ENCODE measurements at places on chromosomes 5 and 9.

GRCh38 chr5:142817949-142818431 lies 47.8 kb downstream of the ARHGAP26 start:
- DNase-seq: no peak

DNA sequence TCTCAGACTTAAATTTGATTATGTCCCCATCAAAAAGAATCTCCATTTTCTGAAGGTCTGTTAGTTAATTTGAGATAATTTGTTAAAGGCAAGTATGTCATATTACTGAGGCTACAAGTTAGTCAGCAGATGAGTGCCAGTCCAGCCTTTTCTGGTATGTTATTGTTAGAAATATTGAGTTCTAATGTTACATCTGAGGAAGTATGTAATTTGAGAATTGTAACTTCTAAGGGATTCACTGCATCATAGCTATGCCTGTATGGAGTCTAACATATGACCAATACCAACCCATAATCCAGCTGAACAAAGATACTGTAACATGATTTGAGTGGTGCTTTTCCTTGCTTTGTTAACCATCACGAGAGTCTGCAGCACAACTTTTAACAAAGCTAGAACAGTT lies 13.9 kb downstream of the SLC23A1 start:
- DNase-seq: no peak

GRCh38 chr9:115403753-115404152 lies 285.8 kb upstream of the TNC start:
- no peak for DNase-seq

GRCh38 chr9:92663126-92663525 lies 6.8 kb downstream of the IPPK start:
- DNase-seq: no peak

GRCh38 chr5:150605546-150605945 lies 34.9 kb upstream of the SYNPO start:
- DNase-seq: no peak

DNA sequence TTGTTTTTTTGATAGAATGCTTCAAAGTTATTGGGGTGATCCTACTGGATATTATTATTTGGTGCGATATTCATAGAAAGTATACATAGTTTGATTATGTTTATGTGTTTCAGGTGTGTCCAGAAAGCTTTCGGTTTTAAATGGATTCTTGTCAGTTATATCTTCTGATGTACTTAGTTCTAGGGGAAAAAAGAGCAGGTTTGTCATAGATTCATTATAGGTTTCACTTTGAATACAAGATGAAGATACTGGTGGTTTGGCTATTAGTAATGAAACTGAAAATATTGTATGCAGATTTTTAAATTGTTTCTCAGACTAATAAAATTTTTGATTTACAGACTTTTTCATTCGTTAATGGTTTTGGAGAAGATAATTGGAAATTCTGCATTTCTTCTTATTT lies 98.9 kb downstream of the MAN2A1 start:
- no peak for DNase-seq

DNA sequence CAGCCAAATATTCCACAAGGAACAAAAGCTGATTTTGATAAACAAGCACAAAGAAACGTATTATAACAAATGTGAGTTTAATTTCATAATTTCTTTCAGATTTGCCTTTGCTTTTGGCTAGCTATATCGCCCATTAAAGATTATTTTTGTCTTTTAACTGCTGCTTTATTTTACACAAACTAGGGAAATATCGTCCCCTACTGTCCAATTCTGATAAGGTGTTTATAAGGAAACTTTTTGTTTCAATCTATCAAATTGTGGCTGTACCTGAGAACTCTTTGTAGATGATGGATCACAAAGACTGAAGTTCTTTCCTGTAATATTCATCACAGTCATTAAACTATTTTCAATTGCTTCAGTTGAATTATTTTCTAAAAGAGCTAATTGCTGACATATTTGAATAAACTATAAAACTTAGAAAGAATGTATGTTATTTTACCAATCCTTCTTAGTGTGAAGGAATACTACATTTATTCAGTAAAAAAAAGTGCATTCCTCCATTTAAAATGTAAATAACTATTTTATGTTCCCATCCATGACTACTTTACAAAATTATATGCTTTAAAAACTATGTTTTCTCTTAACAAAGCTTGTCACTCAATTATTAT lies 431.3 kb upstream of the ITGA1 start:
- no peak for DNase-seq

- no peak for DNase-seq
Measured at GRCh38 chr9:20408513-20408912, 213.8 kb downstream of the MLLT3 start.

GRCh38 chr5:67183859-67184258 lies 12.7 kb downstream of the CD180 start:
- DNase-seq: no peak

DNA sequence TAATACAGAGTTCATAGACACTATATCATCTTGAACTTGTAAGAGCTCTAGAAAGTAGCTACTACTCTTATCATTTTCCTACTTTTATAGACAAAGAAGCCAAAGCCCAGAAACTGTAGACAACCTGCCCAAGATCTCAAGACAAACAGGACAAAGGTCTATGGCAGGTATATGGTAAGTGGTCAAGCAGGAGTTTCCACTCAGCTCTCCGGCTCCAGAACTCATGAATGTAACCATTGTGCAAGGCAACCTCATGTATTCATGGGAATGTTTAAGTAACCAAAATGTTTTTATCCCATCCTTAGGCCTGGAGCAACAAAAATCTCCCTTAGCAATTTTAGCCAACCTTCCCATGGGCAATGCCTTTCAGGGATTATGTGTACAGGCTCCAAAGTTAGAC lies 163.4 kb upstream of the PUM3 start:
- no peak for DNase-seq

- DNase-seq: peak; percentile 28
Measured at GRCh38 chr5:113520429-113520828, 6.9 kb downstream of the YTHDC2 start.

DNA sequence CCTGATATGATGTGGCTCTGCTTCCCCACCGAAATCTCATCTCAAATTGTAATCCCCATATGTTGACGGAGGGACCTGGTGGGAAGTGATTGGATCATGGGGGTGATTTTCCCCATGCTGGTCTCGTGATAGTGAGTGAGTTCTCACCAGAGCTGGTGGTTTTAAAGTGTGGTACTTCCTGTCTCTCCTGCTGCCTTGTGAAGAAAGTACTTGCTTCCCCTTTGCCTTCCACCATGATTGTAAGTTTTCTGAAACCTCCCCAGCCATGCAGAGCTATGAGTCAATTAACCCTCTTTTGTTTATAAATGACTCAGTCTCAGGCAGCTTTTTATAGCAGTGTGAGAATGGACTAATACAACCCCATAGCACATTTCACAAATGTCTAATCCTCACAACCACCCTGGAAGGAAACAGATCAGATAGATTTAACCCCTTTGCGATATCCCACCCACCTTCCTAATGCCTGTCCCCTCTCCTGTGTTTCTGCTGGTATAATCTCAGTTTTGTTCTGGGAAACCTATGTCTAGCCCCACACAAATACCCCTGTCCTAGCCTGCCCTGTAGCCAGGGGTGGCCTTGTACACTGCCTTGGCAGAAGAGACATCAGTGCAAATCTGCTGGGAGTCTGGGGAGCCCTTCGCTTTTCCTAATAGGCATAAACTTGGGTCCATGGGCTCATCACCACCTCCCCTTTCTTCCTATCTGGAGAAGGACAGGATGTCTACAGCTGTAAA lies 157.0 kb upstream of the RAI14 start:
- peak; percentile 31 for DNase-seq

GRCh38 chr9:96408409-96409280 lies 9.5 kb downstream of the ZNF367 start:
- DNase-seq: no peak

DNA sequence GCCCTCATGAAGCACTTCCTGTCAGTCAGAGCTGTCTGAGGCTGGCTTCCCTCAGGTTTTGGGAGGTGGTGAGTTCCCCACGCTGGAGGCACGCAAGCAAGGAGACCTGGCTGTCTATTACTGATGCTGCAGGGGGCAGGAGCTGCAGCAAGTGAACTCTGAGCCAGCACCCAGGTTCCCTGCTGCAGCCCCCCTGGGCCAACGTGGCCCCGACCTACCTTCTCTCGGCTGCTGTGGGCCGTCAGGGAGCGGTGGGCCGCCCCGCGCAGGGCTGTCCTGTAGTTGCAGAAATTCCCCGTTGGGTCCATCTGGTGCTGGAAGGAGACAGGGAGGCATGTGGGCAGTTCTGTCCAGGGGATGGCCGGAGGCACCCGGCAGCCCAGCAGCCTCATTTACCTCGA lies 46.8 kb upstream of the RNF130 start:
- no peak for DNase-seq

DNA sequence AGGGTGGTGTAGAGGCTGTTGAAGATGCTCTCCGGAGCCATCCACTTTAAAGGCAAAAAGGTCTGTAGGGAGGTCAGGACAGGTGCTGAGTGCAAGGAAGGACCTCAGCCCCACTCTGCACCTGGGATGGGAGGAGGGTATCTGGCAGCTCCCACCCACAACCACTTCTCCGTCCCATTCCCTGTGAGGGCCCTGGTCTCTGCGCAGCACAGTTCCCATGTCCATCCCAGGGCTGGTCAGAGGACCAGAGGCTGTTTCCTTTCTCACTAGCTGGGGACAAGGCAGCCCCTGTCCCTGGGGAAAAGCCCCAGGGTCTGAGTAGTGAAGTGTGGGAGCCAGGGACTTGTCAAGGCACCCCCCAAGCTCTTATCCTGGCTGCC lies 33.7 kb upstream of the CSF1R start:
- DNase-seq: no peak

DNA sequence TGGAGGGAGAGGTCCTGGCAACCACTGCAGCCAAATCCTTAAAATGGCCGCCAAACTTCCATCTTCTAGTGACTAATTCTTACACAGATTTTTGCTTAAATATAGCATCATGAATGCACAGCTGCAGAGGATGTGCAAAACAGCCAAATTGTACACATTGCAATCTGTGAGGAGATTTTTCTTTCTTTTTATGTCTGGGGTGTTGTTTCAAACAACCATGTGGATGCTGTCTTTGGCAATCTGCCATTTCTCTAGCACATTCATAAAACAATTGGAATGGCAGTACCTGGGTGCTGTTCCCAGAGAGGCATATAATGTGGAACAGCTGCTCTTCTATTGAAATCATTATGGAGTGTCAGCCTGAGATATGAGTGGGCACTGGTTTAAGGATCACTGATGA lies 1082.9 kb upstream of the SEMA6A start:
- DNase-seq: no peak

- DNase-seq: no peak
Measured at GRCh38 chr9:19699756-19700155, 89.1 kb downstream of the SLC24A2 start.

DNA sequence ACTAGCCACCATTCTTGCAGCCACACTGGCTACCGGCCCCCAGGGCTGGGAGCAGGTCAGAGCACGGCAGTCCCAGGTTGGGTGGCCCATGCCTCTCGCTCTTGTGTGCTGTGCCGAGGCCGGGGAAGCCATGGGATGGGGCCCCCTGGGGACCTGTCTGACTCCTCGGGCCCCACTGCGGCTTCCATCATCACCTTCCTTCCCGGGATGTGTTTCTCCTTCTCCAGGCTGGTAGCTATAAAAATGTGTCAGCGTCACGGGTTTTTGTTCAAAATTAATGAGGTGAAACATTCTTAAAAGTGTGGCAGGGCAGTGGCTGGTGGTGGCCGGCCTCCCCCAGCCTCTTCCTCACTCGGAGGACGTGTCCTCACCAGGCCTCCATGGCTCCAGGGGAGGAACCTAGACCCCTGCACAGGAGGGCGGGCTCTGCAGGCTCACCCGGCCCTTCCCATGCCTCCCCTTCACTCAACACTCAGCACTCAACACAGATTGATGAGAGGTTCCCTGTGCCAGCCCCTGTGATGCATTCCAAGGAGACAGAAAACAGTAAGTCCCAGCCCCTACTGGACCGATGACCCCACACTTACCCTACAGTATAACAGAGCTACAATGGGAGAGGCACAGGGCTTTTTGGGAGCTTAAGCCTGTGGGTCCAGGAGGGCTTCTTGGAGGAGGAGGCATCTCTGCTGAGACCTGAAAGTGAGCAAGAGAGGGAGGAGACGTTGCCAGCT lies 43.2 kb downstream of the PTGES start:
- DNase-seq: no peak

- DNase-seq: no peak
Measured at GRCh38 chr5:30499402-30499801, 694.1 kb upstream of the CDH6 start.

DNA sequence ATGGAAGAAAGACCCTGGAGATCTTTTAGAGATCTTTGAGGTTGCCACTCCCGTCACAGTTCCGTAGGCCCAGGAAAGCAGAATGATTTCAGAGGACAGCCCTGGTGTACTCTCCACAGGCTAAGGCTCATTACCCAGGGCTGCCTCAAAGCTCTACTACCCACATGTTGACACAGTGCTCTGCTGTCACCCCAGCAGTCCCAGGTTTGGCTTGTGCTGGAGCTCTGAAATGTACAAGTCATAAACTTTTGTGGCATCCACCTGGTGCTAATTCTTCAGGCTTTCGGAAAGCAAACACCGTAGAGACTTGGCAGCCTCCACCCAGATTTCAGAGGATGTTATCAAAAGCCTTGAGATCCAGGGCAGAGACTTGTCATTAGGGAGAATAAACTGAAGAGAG lies 136.5 kb downstream of the MTRR start:
- DNase-seq: no peak

GRCh38 chr9:121778252-121779225 lies 127.1 kb downstream of the DAB2IP start:
- no peak for DNase-seq

- DNase-seq: no peak
Measured at GRCh38 chr5:35876922-35877321, 20.2 kb downstream of the IL7R start.

GRCh38 chr9:31034311-31034710 lies 1350.1 kb upstream of the ACO1 start:
- DNase-seq: no peak

- no peak for DNase-seq
Measured at GRCh38 chr5:142871363-142872193, 101.4 kb downstream of the ARHGAP26 start.

GRCh38 chr5:172670444-172670843 lies 29.4 kb downstream of the NEURL1B start:
- no peak for DNase-seq

GRCh38 chr5:157911568-157911967 lies 52.6 kb upstream of the CLINT1 start:
- DNase-seq: no peak

DNA sequence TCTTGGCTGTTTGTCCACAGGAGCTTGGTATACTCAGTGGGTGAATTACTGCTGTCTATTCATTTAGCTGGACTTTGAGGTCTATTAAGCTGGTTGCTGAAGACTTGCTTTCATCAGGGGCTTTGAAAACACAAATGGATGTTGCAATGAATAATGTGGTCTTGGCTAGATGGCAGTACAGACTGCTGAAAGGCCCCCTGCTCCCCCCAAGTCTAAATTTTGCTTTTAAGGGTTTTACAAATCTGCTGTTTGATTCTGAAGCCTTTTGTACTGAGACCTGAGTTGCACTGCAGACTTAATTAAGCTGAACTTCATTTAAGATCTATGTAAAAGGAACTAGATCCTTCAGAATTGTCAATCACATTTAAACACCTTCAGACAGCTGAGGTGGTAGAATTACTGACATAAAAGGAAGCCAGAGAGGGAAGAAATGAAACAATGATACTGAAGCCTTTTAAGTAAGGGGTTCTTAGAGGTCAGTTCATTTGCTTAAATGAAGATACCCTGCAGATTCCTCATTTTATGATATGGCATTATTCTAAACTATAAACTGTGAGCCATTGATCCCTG lies 37.3 kb downstream of the KCTD16 start:
- DNase-seq: no peak

GRCh38 chr5:172436078-172436878 lies 18.0 kb downstream of the SH3PXD2B start:
- no peak for DNase-seq

All from activated CD4-positive, alpha-beta T cell treated with anti-CD3 and anti-CD28 coated beads, Interleukin-2, amount 50 U/mL, for 48 hours (primary cell).